ENCODE measurements at places on chromosomes 6 and 20. TPM values are rescaled to one million over a fixed set of nuclear protein-coding genes. Genes with fewer than 3 reads are reported as not detected.

Gene KIAA1586
- 5.4 TPM for total RNA-seq

Gene PAX1
- not detected for total RNA-seq

Gene PFDN6
- total RNA-seq = 83.6 TPM

Gene KCNS1
- 0.91 TPM for total RNA-seq

Gene PLEKHG1
- total RNA-seq = 0.84 TPM

Data from hair follicular keratinocyte (primary cell).